ENCODE measurements at places on chromosomes 4 and X.

DNA sequence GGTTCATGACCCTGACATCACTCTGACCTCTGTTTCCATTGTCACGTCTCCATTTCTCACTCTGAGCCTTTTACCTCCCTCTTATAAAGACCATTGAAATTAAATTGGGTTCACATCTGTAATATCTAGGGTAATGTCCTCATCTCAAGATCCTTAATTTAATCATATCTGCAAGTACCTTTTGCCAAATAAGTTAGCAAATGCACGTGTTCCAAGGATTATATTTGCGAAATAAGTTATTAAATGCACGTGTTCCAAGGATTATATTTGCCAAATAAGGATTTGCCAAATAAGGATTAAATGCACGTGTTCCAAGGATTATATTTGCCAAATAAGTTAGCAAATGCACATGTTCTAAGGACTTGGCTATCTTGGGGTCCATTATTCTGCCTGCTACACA, 938.0 kb downstream of the NLGN4X start:
- DNase-seq, result no peak

DNA sequence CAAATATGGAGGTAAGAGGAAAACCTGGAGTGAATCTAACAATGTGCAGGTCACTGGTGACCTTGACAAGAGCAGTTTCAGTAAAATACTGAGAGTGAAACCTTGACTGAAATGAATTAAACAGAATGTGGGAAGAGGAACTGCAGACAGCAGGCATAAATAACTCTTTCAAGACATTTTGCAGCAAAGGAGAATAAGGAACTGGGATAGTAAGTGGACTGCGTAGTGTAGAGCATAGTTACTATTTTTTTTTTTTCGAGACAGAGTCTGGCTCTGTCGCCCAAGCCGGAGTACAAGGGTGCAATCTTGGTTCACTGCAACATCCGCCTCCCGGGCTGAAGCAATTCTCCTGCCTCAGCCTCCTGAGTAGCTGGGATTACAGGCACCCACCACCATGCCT, 24.0 kb downstream of the RBMX start:
- DNase-seq, result no peak

DNA sequence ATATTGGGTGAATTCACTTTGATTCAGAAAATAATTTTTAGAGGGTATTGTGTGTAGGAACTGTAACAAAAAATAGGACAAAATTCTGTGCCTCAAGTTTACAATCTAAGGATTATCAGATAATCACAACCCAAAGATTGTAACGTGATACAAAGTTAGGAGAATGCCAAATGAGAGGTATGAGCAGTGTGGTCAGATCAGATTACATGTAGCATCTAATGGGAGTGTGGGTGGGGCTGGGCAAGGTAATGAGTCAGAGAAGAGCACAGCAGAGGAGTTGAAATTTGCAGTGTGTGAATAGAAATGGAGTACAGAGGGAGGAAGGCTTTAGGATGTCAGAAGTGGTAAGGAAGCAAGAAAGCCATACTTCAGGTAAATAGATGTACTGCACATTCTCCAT, 103.4 kb upstream of the TEX13A start:
- no peak for DNase-seq

- no peak for DNase-seq
These were observed 23.9 kb downstream of the SORBS2 start for GRCh38 chr4:185787926-185788679.

GRCh38 chr4:125770814-125771398, 456.2 kb downstream of the FAT4 start:
- no peak for DNase-seq

DNA sequence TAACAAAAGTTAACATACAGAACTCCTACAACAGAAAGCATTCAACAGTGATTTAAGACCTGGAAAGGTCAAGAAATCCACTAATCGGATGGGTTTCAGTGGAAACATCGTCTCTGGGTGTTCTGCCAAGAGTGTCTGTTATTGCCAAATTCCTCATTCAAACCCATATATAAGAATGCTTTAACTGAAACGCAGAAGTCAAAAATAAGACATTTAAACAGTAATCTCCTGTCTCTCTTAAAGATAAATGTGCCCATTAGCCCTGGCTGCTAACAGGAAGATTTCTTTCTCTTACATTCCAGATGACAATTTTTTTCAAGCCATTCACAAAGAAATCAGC, 31.5 kb downstream of the DCTD start:
- DNase-seq, result no peak

GRCh38 chr4:118739022-118739713, 54.0 kb downstream of the METTL14 start:
- DNase-seq, result no peak

DNA sequence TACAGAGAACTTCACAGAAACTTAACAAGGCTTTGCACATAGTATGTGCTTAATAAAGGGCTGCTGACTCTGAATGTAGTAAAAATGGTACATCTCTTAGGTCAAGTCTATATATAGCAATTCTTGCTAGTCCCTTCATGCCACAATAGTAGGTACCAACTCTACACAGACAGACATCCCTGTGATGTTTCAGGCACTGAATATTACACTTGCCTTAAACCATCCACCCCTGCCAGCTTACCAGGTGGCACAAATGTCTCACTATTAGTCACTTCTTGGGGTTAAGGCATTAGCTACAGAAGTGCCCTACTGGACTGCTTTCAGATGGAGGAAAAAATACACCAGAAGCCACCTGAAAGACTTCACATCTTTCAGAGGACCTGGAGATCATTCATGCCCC, 86.3 kb upstream of the CITED1 start:
- no peak for DNase-seq

DNA sequence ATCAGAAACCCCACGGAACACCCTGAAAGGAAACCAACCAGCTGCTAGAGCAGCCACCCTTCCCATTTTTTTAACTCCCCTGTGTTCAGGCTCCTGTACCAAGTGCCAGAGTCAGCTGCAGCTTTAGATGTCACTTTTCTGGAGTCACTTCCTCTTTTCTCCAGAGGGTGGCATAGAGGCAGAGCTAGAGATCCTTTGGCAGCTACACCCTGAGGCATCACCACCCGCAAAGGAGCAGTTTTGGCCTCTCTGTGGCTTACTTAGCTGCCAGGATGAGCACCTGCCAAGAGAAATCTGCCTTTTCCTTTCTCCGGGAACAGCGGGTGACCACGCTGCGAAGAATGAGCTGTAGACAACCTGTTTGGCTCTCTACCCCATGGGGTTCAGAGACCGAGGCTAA, 58.0 kb upstream of the CHRDL1 start:
- peak; percentile 1 for DNase-seq

DNA sequence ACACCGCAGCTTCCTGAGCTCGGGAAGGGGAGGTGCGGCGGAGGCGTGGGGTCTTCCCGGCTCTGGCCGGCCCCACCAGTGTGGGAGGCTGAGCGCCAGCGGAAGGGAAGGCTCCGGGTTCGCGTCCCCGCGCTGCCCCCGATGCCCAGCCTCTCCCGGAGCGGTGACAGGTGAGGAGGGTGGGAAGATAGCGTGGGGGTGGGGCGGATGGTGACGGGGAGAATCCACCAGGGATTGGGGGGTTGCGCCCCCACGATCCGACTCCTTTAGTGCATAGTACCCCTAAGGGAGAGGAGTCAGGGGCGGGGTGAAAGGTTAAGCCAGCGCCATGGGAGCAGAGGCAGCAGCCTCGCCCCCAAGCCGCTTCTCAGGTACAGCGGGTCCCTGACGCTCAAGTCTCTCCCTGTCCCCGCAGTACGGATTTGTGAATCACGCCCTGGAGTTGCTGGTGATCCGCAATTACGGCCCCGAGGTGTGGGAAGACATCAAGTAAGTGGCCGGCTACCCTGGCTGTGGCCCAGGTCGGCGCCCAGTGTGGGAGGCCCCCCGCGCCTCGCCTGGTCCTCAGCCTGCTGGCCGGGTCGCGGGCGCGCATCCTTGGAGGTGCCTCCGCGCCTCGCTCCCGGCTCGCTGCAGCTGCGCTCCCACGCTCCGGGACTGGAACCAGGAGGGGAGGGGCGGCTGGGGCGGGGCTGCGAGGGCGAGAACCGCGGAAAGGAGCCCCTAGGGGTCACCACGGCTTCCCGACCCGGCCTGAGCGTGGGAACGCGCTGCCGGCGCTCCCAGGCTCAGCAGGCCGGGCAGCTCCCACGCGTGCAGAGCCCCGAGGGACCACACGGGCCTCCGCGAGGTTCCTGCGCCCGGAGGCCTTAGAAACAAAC, 791 bp downstream of the GUCY1B1 start:
- no peak for DNase-seq

DNA sequence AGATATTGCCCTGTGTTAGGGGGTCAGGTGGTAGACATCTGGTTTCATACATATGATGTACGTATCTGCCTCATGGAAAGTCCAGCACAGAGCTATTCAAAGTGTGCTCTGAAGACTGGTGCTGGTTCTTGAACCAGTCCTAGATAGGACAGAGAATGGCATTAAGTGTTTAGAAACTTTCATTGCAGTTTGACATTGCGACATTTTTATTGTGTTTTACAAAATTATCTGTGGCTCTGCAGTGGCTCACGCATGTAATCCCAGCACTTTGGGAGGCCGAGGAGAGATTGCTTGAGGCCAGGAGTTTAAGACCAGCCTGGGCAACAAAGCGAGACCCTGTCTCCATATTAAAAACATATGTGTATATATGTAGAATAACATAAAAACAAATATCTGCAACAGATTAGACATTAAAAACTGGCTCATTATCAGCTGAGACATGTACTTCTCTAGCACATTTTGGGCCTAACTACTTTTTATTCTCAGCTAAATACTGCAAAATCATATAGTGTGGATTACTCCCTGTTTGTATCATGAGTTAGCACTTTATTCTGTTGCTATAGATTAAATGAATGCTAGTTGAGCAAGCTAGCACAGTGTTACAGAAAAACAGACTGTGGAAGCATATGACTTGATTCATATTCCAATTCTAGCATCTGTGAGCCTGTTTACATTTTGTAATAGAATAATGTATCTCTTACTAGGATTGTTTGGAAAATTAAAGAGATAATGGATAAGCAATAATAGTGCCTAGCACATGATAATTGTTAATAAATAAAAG, 57.1 kb downstream of the USP9X start:
- DNase-seq, result no peak

DNA sequence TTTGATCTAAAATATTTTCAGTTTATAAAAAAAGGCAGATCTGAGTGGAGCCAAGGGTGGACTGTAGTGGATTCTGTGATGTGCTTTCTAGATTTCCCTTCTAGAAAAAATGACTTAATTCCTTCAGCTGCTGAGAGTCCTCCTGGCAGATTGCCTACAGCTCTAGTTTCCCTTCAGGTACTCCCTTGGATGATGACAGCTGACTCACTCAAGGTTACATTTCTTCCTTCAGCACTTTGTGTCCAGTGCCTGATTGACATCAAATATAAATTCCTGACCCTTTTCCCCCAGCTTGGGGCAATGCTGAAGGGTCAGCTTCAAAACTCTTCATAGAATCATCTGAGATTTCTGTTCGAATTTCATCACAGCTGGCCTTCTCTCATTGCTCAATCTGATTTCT, 161.7 kb downstream of the EMCN start:
- DNase-seq, result no peak

GRCh38 chr4:173332021-173332487, 2.1 kb downstream of the HMGB2 start:
- peak; percentile 23 for DNase-seq

DNA sequence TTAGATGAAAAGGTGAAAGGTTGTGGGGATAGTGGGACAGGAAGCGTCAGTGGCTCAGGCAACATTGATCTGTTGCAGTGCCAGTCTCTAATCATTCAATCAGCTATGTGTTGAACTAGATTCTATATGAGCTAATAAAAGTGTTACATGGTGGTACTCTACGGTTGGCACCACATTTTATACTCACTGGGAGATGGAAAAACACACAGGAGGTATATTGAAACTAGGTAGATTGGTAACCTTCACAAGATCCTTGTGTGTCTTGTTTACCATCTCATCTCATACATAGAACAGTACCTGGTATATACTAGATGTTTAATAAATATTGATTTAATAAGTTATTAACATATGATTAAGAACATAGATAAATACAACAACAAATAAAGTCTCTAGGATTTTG, 152.7 kb downstream of the NAA11 start:
- DNase-seq, result no peak

GRCh38 chrX:149563359-149563758, 13.6 kb upstream of the HSFX3 start:
- no peak for DNase-seq

DNA sequence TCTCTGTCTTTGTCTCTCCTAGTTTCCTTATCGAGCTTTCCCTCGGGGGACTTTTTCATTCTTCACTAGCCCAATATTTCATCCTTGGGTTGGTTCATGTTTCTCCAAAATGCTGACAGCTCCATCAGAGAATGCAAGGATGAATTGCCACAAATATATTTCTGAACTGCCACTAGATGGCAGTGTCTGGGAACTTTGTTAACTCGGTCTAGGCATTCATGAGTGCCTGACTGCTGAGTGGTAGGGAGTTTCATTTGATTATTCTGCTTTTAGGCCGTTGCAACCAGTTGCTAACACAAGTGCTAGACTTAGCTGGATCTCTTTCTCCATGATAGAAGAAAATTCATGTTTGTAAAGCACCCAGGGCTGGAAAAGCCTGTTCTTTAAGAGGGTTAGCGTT, 73.5 kb upstream of the RAP2C start:
- DNase-seq, result no peak

- no peak for DNase-seq
These were observed 1.5 kb downstream of the FHDC1 start for GRCh38 chr4:152937336-152938236.

- no peak for DNase-seq
These were observed 247.9 kb upstream of the POF1B start for GRCh38 chrX:85627363-85627762.

DNA sequence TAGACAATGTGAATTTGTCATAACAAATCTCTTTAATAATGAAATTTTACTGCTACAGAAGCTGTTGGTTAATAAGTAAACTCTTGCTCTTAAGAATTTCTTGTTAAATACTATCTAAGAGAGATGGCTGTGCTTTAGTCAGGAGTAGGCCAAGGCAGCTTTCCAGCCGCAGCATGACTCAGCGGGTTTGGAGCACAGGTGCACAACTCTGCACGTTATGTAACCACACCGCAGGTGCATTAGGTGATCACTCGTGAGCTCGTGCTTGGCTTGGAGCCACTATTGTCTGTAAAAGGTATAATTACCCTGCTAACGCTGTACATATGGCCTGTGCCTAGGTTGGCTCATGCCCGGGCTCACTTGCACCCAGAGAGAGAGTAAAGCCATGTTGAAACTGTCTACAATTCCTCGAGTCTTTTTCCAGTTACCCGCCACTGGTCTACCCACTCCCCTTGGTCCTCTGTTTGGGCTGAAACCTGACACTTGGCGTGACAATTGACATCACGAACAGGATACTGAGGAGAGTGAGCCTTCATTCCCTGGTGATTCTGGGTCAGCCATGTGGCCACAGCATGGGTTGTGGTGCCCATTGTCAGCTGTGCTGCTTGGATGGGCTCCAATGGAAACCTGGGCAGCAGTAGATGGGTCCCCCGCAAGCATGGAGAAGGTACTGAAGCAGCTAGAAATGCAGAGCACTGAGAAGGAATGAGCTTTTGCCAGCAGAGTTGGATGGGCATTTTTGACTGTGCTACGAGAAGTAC, 18.4 kb upstream of the ANAPC4 start:
- DNase-seq, result no peak

GRCh38 chrX:147646949-147647723, 264.6 kb upstream of the FMR1 start:
- DNase-seq, result no peak

Measured in SW 1271 (cell line).